ENCODE measurements at places on chromosomes 6 and 20.

DNA sequence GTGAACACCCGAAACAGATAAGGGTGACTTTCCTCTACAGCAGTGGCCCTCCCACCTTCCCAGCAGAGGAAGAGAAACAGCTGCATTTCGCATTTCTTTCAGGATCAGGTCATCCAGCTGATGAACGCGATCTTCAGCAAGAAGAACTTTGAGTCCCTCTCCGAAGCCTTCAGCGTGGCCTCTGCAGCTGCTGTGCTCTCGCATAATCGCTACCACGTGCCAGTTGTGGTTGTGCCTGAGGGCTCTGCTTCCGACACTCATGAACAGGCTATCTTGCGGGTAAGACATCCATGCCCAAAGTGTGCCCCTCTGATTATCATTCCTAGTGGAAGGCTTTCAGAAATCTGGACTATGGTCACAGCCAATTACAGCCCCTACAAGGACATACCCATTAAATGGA is 27.8 kb upstream of the MROH8 start:
- no peak for DNase-seq

- no peak for DNase-seq
Measured at GRCh38 chr20:12077875-12078274, 160.2 kb downstream of the BTBD3 start.

GRCh38 chr20:11852811-11853210 is 64.9 kb upstream of the BTBD3 start:
- no peak for DNase-seq

GRCh38 chr6:53320964-53321363 is 27.8 kb downstream of the ELOVL5 start:
- no peak for DNase-seq

GRCh38 chr6:39521958-39522357 is 199.5 kb upstream of the KCNK16 start:
- no peak for DNase-seq

- DNase-seq = no peak
Measured at GRCh38 chr20:34283844-34284243, 19.3 kb downstream of the AHCY start.

DNA sequence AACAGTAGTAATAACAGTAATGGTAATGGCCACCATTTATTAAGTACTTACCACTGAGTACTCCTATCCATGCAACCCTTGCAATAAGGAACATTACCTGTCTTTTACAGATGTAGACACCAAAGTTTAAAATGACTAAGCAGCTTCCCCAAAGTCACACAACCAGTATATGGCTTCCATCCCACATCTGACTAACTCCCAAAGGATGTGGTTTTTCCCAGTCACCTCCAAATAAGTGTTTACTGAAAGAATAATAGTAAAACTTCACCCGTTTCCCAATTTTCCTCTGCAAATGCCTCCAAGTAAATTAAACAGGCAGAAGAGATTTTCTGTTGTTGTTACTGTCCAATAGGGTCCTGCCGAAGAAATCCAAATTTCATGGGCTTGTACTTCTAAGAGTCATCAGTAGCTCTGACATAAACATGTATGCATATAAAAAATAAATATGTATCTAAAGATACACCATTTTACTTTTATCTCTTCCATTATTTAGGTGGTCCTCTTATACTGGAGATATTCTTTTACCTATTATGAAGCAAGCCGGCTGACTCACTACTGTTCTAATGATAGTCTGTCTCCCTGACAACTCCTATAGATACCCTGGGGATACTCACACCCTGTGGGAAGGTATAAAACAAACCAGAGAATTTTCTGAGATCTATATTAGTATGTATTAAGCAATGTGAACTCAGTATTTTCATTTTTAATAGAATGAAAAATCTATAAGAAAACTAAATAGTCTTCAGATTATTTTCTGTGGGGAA is 77.9 kb upstream of the ID4 start:
- DNase-seq = no peak

DNA sequence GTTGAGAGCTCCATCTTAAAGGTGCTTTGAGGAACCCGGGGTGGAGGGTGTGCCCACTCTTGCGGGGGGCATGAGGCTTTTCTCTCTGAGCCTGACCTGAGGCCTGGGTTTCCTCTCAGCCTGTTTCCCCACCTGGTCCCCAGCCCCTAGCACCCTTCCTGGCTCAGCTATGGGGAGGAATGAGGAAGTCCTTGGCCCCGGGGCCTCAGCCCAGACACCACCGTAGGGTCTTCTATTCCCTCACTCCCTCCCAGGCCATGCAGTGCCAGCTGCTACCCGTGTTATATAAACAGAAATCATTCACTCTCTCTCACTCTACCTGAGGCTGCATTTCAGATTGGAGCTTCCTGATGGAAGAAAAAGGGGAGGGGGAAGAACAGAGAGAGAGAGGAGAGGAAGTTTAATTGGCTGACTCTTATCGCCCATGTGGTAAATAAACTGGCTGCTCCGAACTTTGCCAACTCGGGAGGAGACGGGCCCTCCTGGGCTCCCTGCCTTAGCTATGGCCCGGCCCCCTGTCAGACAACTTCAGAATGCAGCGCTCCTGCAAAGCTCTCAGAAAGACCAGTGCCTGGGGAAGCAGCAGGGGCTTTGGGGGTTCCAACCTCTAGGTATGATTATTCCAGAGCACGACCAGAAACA is 2.8 kb downstream of the CDH22 start:
- no peak for DNase-seq

- DNase-seq = no peak
Measured at GRCh38 chr20:7770578-7770977, 169.7 kb downstream of the HAO1 start.

- no peak for DNase-seq
Measured at GRCh38 chr6:120869397-120869796, 464.9 kb downstream of the TBC1D32 start.

DNA sequence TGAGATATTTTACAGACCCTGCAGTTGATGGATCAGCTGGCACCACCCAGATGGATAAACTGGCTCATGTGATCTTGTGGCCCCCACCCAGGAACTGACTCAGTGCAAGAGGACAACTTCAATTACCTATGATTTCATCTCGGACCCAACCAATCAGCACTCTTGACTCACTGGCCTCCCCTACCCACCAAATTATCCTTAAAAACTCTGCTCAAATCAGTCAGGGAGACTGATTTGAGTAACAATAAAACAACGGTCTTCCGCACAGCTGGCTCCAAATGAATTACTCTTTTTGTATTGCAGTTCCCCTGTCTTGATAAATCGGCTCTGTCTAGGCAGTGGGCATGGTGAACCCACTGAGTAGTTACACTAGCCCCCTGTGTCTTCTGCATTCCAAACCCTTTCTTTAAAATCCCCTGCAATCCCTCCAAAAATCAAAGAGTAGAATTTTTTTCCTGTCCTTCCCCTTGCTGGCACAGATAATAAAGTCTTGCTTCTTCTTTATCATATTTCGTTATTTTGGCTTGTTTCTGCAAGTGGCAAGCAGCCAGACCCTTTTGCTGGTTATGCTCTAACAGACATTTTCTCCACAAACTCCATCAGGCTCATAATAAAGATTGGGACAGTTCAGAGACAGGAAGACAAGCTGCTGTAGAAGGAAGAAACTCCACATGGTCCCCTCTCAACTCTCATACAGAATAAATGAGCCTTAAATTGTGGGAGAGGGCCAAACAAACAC is 48.3 kb downstream of the OR2B6 start:
- DNase-seq = no peak

GRCh38 chr20:4533368-4534133 is 188.2 kb upstream of the PRND start:
- DNase-seq = no peak

- DNase-seq = no peak
Measured at GRCh38 chr6:76940191-76940590, 523.1 kb downstream of the HTR1B start.

- no peak for DNase-seq
Measured at GRCh38 chr6:20312606-20313005, 89.1 kb upstream of the E2F3 start.

Measured in stimulated activated CD8-positive, alpha-beta memory T cell treated with anti-CD3 and anti-CD28 coated beads, Interleukin-15, amount 100 ng/mL, for 48 hours (primary cell).